ENCODE measurements at places on chromosomes 6 and 20.

- DNase-seq, result no peak
Measured at GRCh38 chr6:159966981-159967380, 1.9 kb upstream of the IGF2R start.

DNA sequence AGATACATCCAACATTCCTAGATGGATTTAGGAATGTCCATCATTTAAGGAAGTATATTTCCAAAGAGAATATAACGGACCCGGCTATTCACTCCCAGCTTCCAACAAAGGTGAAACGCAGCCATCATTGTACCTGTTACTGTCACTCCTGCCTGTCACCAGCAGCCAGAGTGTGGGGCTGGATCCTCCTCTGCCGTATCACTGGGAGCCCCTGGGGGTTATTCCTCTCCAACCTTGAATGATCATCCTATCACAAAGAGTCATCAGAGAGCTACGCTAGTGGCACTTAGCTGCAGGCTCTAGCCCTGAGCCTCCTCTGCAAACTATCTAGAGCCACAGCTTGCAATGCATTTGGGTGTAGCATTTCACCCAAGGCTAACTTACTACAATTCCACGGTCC lies 73.6 kb upstream of the NHSL1 start:
- no peak for DNase-seq

- no peak for DNase-seq
Measured at GRCh38 chr20:10800288-10800687, 126.5 kb upstream of the JAG1 start.

DNA sequence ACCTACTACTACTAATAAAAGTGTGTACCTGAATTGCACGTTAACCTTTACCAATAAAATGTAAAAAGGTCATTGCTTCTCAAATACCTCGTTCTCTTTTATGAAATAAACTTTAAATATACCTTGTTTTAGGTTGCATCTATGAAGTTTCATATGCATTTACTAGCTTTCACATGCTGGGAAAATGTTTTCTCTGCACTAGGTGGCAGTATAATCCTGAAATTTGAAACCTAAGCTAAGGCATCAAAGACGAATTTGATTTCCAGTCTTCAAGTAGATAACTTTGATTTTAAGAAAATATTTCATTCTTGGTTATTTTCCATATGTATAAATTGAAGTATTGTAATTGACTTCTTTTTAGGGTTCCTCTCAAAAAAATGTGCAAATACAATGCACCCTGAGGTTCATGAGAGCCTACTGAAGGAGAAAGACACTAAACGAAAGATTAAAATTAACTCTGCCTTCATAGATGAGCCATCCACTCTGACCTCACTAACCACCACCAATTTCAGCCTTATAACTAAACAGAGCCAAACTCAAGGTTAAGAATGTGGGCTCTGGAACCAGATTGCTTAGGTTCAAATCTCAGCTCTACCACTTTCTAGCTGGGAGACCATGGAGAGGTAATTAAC lies 7.3 kb upstream of the COL9A1 start:
- no peak for DNase-seq

DNA sequence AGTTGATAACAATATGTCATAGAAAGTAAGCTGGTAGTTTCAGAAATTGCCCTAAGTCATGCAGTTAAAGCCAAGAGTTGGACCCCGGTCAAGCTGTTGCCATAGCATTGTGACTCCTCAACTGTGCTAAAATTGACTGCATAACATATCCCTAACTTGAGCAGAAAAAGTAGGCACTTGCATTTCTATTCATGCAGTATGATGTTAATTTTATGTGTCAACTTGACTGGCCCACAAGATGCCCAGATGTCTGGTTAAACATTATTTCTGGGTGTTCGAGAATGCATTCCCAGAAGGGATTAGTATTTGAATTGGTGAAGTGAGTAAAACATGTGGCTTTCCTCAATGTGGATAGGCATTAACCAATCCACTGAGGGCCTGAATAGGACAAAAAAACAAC lies 136.4 kb downstream of the GPR63 start:
- no peak for DNase-seq

DNA sequence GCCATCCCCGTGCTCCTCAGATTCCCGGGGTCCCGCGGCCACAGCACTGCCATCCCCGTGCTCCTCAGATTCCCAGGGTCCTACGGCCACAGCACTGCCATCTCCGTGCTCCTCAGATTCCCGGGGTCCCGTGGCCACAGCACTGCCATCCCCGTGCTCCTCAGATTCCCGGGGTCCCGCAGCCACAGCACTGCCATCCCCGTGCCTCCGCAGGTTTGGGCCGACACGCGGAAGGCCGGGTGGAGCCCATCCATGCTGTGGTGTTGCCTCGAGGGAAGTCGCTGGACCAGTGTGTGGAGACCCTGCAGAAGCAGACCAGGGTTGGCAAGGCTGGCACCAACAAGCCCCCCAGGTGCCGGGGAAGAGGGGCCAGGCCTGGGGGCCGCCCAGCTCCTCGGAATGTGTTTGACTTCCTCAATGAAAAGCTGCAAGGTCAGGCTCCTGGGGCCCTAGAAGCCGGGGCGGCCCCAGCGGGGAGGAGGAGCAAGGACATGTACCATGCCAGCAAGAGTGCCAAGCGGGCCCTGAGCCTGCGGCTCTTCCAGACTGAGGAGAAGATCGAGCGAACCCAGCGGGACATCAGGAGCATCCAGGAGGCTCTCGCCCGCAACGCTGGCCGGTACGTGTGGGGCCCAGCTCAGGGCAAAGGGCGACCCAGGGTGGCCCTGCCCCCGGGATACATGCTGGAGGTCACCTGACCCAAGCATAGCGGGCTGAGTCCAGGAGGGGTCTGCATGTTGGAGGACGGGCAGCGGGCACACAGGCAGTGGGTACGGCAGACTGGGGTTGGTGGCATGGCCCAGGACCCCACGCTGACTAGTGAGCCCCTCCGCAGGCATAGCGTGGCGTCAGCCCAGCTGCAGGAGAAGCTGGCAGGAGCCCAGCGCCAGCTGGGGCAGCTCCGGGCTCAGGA lies 1.3 kb upstream of the LIME1 start:
- no peak for DNase-seq

GRCh38 chr20:19423097-19423899 lies 210.9 kb downstream of the SLC24A3 start:
- DNase-seq, result no peak

DNA sequence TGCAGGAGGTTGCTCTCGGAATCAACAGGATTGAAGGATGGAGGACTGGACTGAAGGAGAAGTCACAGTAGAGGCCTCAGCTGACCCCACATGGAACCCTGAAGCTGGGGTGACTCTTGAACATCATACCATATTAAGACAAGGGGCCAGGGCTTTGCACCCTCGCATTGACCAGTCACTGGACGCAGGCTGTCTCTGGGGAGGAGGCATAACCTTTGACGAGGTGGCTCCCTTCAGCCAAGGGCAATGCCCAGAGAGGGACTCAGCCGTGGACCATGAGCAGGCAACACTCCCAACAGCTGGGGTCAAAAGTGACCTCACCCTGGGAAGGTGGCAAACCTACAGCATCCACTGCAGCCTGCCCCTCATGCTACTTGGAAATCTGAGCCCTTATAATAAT lies 21.7 kb downstream of the PACSIN1 start:
- DNase-seq, result no peak

GRCh38 chr6:166262743-166263515 lies 45.3 kb downstream of the PRR18 start:
- DNase-seq, result no peak

DNA sequence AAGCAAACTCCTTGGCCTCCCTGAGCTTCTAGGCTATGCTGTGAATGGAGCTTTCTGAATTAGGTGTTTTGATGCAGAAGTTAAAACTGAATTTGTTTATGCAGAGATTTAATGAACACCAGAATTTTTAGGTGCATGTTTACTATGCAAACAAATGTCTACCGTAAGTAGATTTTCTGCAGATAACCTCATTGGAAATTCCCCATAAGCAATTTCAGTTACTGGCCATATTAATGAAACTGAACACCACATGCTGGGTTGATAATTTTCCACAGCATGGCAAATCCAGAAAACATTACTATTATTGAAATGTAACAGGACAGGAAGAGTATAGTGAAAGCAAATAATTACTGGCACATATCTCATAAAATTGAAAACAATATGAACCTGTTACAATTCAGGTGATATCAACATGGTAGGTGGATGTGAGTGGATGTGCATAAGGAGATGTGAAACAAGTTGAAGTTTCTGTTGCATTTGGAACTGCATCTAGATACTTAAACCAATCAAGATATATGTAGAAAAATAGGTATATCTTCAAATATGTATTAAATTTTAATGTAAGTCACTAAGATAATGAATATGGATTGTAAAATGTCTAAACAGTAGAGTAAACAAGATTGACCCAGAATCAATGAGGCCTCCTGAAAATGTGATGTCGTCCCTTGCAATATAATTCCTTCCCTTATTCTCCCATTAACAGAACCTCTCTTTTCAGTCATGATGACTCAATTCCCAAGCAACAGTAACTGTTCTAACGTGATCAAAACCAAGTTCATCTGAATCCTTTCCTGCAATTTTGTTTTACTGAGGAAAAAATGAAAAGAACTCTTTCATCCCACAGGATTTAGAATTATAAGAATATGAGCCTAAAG lies 11.0 kb downstream of the PTCHD4 start:
- no peak for DNase-seq

DNA sequence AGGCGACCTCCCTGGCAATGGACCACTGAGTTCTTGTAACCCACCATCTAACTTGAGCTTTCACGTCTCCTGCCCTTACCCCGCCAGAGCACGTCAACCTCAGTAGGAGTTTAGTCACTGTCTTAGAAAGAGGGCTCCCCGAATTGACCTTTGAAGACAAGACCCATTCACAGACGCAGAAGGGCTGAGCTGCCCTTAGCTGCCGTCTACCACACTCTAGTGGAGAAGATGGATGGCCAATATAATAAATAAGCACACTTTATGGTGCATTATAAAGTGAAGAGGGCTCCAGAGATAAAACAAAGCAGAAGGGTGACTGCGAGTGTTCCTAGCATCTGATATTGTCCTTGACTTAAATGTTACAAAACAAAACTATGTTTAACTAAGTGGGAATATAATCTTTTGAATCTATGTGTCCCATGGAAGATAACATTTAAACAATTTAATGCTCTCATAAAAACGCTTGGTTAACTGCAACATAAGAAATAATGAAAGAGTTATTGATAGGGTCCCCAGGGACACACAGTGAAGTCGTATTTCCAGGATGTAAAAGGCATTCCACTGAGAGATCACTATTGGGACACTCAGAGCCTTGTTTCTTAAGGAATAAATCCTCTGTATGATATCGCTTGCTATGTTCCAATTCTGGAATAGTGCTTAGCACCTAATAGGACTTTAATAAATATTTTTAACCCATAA lies 261.1 kb downstream of the THBS2 start:
- no peak for DNase-seq

GRCh38 chr6:117552618-117553017 lies 49.7 kb downstream of the GOPC start:
- DNase-seq, result no peak

DNA sequence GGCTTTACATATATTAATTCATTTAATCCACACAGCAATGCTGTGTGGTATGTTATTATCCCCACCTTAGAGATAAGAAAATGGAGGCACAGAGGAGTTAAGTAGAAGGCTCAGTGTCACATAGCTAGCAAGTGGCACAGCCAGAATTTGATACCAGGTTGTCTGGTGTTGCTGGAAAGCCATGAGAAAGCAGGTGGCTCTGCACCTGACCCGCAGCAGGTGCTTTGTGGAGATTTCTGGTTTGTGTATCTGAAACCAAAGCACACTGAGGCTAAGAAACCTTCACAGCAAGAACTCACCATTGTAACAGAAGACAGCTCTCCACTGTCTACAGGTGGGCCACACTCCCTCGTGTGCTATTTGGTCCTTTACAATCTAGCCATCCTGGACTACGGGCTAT lies 7.5 kb downstream of the ELMO2 start:
- no peak for DNase-seq

DNA sequence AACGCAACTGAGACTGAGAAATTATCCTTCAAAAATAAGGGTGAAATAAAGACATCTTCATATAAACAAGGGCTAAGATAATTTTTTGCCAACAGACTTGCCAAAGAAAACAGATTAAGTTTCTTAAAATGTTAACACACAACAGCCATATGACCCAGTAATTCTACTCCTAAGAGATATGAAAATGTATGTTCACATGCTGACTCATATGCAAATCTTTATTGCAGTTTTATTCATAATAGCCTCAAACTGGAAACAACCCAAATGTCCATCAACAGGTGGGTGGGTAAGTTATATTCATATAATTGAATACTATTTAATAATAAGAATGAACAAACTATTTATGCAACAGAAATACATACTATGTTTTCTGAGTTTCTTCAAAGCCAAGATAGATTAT lies 140.1 kb downstream of the REV3L start:
- no peak for DNase-seq

- DNase-seq, result no peak
Measured at GRCh38 chr6:124797224-124797623, 165.0 kb upstream of the RNF217 start.

DNA sequence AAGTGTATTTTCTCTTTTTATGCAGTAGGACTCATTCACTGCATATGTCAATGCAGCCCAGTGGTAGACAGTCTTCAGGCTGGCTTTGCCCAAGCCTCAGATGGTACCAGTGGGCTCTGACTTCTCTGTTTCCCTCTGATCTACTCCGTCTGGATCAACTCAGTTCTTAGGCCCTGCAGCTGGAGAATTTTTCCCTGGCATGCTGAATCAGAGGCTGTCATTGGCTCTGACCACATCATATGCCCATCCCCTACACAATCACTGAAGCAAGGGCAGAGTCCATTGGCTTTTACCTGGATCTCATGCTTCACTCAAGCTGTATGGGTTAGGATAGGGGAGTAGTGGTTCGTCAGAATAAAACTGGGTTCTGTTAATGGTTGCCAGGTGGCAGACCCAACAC lies 57.8 kb downstream of the KIZ start:
- no peak for DNase-seq

Measured in activated CD4-positive, alpha-beta T cell treated with anti-CD3 and anti-CD28 coated beads for 36 hours (primary cell).